ENCODE measurements at places on chromosomes 11 and 22.

DNA sequence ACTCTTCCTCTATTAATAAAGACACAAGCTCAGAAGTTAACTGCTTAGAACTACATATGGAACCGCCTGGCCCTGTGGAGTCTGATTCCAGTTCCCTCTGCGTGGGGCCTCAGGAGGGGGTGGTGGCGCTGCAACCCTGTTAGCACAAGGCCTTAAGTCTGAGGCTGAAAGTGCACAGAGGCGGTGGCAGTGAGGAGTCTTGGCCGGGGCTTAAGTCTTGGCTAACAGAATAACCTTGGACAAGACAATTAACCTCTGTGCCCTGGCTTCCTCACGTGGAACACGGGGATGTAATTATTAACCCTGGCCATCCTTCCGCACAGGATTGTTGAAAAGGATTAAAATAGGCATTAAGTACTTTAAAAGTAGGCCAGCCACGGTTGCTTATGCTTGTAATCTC lies 191.5 kb downstream of the CEP164 start:
- DNase-seq, result peak; percentile 42

- DNase-seq, result no peak
Measured at GRCh38 chr11:17877886-17878285, 135.0 kb downstream of the SERGEF start.

GRCh38 chr11:20021212-20021611 lies 139.1 kb downstream of the DBX1 start:
- peak; percentile 72 for DNase-seq

DNA sequence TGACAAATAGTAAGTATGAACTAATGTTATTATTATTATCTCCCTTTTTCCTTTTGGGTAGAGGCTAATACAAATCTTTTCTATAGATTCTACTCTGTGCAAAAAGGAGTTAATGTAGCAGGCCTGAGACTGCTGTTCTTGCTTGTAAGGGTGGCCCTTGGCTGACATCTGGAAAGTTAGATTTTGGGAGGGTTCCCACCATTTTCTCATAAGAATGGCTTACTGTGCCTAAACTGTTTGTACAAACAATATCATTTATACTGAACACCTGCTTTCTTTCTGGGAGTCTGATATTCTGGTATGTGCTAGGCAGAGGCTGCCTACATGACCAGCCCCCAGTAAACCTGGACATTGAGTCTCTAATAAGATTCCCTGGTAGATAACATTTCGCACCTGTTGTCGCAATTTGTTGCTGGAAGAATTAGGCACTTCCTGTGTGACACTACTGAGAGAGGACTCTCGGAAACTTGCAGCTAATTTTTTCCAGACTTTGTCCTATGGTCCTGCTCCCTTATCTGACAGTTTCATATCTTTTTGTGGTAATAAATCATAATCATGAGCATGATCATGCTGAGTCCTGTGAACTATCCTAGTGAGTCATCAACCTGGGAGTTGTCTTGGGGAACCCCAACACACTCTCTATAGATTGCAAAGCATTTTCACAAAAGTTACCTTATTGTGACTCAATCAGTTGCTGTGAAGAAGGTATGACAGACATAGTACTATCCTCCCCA lies 257.7 kb upstream of the CCDC90B start:
- no peak for DNase-seq
